ENCODE measurements at places on chromosomes 11 and 22.
A peak's percentile ranks its signal among the peaks of the same experiment; 100 is the strongest.

DNA sequence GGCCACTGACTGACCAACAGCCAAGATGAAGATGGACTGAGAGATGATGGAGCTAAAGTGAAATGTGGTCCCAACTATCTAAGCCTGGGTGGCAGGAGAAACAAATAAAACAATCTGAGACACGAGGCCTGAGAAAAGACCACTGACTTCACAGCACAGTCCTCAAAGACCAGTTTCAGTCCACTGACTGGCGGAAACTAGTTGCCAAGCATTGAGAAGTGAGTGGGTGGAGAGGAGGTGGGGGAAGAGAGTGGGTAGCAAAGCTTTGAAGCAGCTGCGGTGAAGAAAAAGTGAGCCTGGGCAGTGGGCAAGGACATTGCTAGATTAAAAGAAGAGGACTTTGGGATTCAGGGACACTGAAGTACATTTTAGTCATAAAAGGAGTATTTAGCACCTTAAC, 1.9 kb downstream of the MS4A1 start:
- DNase-seq: no peak

DNA sequence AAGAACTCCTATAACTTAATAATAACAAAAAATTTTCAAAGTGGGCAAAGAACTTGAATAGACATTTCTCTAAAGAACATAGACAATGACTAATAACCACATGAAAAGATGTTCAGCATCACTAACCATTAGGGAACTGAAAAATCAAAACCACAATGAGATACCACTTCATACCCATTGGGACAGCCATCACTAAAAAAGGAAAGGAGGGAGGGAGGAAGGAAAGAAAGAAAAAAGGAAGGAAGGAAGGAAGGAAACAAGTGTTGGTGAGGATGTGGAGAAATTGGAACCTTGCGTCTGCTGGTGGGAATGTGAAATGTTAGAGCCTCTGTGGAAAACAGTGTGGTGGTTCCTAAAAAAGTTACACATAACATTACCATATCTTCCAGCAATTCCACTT, 55.8 kb downstream of the MS4A13 start:
- no peak for DNase-seq

DNA sequence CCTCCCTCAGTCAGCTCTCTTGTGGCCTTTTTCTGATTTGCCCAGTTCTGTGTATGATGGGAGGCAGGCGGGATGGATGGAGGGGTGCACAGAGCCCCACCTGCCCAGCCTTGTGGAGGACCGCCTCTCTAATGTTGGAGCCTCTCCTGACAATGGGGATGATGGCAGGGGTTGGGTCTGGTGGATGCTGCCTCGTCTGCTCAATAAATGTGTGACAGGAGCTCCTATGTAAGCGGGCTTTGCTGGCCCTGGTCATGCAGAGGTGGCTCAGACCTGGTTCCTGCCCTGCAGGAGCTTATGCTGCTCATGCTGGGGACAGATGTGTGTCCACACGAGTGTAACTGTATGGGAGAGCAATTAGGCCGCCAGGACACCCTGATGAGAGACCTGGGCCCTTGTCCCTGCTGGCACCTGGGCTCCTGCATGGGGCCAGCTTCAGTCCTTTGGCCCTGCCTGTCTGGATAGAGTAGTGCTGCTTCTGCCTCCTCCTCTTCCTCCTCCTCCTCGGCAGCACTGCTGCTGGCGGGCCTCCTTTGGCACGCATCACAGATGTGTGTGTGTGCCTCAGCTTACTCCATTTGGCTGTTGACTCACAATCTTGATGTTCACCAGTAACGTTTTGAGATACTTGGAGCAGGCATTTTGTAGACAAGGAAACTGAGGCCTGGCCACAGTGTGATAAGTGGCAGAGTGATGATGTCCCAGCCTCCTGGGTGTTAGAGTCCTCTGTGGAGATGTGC, 131.0 kb downstream of the TBC1D22A start:
- DNase-seq: no peak

GRCh38 chr11:19903620-19904069, 191.0 kb downstream of the NAV2 start:
- peak; percentile 89 for DNase-seq

GRCh38 chr11:18769802-18770456, 21.7 kb downstream of the PTPN5 start:
- peak; percentile 28 for DNase-seq

DNA sequence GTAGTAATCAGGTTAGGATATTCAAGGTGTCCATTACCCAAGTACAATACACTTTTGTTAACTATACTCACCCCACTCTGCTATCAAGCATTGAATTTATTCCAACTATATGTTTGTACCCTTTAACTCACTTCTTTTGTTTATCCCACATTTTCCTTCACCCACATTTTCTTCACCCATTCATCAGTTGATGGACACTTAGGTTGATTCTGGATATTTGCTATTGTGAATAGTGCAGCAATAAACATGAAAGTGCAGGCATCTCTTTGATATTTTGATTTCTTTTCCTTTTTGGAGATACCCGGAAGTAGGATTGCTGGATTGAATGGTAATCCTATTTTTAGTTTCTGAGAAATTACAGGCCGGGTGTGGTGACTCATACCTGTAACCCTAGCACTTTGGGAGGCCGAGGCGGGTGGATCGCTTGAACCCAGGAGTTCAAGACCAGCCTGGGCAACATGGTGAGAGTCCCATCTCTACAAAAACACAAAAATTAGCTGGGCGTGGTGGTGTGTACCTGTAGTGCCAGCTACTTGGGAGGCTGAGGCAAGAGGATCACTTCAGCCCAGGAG, 6.5 kb downstream of the TMEM25 start:
- no peak for DNase-seq

DNA sequence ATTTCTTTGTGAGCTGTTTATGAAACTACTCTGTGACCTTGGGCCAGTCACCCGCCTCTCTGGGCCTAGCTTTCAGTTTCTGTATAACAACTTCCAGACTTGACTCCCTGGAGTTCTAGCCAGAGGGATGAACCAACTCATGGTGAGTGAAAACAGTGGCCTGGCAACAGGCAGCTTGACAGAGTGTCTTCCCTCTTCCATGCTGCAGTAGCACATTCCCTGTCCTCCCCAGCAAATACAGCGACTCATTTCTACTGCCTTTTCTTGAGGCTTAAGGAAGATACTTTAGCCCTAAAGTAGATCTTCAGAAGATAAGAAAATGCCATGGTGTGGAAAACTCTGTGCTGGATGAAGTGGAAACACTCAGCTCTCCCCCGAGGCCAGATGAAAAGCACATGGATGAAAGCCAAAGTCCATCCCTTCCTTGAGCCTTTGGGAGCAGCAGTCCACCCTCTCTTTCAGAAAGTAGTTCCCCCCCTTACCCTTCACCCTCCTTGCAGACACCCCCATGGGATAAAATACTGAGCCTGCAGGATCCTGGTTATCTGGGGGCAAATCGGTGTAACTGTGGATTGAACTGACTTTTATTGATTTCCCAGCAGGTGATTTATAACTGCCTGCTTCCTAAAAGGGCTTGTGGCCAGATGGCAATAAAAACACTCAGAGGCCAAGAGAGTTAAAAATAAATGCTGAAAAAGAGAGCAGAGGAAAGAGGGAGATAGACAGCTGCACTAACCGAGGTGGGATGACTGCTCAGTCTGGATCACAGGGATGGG, 24.1 kb downstream of the IRAG1 start:
- DNase-seq: no peak

GRCh38 chr11:102438311-102439062, 14.1 kb downstream of the TMEM123 start:
- DNase-seq: no peak

DNA sequence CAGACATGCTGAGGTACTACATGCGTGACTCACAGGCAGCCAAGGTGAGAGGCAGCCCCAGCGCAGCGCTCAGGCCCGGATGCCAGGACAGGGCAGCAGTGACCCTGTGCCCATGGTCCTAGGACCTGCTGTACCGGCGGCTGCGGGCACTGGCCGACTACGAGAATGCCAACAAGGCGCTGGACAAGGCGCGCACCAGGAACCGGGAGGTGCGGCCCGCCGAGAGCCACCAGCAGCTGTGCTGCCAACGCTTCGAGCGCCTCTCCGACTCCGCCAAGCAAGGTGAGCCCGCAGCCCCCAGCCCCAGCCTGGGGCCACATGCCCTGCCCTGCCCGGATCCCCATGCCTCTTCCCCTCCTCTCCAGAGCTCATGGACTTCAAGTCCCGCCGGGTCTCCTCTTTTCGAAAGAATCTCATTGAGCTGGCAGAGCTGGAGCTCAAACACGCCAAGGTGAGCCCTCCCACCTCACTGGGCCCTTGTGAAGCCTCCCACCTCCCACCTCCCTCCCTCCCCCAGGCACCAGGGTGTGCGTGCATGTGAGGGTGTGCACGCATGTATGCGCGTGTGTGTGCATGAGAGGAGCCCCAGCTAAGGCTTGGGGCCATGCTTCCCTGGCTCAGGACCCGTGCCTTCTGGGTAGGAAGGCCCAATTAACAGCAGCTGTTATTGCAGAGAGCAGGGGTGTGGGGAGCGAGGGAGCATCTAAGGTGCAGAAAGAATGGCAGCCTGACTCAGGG, 5.3 kb downstream of the CFL1 start:
- DNase-seq: no peak

GRCh38 chr11:44066732-44067141, 667 bp downstream of the ACCS start:
- peak; percentile 27 for DNase-seq

DNA sequence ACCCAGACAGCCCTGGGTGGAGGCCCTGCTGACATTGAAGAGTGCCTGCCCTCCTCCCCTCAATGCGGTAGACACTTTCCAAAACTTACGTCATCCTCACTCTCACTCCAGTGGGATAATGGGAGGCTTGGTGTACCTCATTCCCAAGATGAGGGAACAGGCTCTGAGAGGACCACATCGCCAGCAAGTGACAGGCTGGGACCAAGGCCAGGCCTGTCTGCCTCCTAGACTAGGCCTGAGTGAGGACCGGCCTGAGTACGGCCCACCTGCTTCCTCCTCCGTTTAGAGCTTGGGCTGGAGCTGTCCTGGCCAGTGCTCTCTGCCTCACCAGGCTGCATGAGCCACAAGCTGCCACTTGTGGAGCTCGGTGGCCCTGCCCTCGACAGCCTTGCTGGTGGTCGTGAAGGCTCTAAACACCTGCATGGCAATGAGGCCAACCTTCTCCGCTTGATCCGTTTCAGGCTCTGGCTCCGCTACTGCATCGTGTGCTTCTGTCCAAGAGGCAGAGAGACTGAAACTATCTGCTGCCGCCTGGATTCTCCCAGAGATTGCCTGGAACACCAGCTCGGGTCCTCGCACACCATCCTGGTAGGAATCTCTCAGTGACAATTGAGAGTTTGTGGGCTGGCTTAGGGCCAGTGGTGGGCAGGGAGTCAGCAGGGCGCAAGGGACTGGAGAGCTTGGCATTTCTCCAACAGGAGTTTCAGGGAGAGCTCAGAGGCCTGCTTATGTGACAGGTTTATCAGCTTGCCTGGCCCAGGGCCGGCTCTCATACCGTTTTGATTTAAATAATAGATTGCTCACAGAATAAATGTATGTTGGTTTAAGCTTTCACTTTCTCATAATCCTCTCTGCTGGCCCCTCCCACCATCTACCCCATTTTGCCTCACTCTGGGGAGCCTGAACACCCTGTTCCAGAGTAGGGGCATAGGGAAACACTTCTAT, 9.4 kb downstream of the LRRC75B start:
- peak; percentile 55 for DNase-seq

GRCh38 chr11:75797792-75798191, 17.2 kb upstream of the UVRAG start:
- DNase-seq: no peak

DNA sequence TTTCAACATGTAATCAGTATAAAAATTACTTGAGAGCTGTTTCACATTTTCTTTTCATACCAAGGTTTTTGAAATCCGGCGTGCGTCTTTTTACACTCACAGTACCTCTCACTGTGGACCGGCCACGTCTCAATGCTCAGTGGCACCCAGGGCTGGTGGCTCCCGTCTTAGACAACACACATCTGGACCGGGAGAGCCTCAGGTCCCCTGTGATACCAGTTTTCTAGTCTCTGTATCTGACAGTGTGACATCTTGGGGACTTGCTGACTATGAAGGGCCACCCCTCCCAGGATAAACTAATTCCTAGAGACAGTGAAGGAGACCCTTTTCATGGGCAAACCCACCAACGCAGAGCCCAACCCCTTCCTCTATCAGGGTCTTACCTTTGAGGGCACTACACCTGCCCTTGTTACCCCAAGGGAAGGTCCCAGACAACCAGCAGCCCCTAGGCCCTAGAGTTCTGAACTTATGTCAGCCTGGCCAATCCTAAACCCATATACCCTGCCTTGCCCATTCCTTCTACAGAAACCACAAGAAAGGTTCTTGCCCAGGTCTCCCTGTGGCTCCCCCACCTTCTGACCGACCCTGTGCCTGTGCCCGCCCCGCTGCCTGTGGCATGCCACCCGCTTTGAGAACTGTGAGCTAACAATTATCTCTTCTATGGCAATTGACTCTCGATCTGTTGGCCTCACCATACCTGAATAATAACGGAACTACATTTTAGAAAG, 6.1 kb upstream of the ASCL2 start:
- DNase-seq: no peak

GRCh38 chr11:68326334-68327215, 14.2 kb downstream of the LRP5 start:
- DNase-seq: no peak

- no peak for DNase-seq
These were observed 165.0 kb upstream of the MTMR2 start for GRCh38 chr11:96088914-96089313.

DNA sequence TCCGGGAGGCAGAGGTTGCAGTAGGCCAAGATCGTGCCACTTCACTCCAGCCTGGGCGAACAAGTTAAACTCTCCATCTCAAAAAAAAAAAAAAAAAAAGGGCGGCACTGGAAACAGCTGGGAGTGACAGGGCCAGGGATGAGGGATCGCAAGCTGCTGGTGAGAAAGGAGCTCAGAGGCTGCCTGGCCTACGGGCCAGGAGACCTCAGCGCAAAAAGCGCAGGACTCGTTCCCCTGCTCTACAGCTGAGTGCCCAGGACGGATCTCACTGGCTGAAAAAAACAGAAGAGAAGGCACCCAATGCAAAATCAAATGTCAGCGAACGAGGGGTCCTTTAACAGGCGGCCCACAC, 650 bp upstream of the NUP50 start:
- peak; percentile 45 for DNase-seq

GRCh38 chr11:12577725-12578644, 96.2 kb upstream of the TEAD1 start:
- no peak for DNase-seq

DNA sequence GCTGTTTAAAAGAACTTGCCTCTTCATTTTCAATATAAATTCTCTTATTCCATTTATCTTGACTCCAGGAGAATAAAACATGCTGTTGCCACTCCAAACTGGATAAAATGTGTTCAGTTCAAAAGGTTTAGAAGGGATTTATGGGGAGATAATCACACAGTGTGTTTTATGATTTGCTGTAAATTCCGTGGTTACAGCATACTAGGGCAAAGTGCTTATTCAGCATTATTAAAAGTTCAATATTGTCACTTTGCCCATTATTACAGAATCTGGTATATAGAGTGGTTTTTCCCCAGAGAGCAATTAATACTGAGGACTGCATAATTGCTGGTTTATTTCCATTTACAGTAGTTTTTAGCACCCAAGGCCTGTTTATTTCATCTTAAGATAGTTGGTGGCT, 780.9 kb upstream of the RAG2 start:
- no peak for DNase-seq
